Activated CD4-positive, alpha-beta T cell treated with anti-CD3 and anti-CD28 coated beads for 1 hour (primary cell): ENCODE measurements at places on chromosomes 13 and 19.

DNA sequence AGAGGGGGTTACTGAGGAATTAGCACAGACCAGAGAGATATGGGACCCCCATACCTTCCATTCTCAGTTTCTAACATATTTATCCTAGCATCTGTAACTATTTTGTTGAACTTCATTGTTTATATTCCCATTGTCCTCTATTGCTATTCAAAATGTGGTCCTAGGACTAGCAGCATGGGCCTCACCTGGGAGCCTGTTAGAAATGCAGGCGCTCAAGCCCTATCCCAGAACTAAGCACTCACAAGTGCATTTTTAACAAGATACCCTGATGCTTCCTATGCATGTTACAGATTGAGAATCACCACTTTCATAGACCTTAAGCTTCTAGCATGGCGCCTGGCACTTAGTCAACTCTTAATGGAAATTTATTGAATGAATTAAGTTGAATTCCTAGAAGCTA, 58.3 kb upstream of the TDRD3 start:
- DNase-seq, result no peak

DNA sequence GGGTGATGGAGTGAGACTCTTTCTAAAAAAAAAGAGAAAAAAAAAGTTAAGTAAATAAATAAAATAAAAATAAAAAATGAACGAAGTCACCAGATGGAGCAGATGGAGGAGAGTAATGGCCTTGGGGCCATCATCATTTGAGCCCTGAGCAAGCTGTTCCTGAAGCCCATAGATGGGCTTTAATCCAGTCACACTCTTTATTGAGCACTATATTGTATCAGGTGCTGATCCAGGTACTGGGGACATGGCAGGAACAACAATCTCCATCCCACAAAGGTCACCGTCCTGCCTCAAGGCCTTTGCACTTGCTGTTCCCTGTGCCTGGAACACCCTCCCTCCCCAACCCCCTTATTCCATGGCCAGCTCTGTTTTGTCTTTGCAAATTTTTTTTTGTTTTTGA, 3.9 kb upstream of the ADAMTS10 start:
- DNase-seq, result no peak

- DNase-seq, result no peak
Measured at GRCh38 chr19:43132696-43133095, 50.2 kb upstream of the PSG2 start.

GRCh38 chr19:47255879-47256692, at the start of gene CCDC9:
TSS of gene CCDC9 (plus strand) at chr19:47256525. CDS start at chr19:47258401, 1,876 bp downstream.
- DNase-seq, result no peak

GRCh38 chr19:28710278-28710677, 502.7 kb downstream of the UQCRFS1 start:
- DNase-seq, result no peak

GRCh38 chr19:5170329-5170745, 170.3 kb downstream of the PTPRS start:
- peak; percentile 21 for DNase-seq

DNA sequence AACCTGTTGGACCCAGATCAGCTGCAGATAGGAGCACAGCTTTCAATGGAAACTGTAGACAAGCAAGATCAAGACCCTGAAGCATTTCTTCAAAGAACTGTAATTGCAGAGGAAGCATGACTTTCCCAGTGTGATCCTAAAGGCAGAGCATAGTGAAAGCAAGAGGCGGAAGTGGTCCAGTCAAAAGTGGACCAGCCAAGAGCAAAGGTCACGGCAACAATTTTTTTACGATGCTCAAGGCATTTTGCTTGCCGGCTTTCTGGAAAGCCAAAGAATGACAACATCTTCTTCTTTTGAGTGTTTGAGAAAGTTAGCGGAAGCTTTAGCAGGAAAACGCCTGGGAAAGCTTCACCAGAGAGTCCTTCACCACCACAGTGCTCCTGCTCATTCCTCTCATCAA, 111.6 kb downstream of the RNF17 start:
- no peak for DNase-seq

DNA sequence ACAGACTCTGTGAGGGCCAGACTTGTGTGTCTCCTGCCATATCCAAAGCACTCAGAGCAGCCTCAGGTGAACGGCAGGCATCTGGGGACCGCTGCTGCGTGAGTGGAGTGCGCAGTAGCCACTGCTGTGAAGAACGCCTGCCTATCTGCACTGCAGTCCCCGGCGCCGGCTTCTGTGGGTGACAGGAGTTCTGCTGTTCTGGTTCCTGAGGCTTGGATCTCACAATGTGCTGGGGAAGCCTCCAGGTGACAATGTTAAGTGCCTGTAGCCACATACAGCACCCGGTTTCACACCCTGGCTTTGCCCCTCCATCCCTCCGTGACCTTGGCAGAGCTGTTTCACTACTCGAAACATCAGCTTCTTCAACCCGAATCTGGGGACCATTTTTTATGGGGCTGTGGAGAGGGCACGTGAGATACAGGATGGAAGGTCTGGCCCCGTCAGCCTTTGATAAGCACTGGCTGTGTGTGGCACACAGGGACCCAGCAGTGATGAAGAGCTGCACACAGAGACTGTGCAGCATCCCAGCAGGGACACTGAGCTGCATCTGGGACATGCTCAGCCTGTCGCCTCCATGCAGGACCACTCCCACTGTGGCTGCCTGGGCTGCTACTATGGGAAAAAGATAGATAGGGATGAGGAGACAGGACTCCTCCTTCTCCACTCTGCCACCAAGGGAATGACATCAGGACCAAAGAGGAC, 28.3 kb downstream of the ELAVL1 start:
- no peak for DNase-seq
